ENCODE measurements at places on chromosomes 5 and 9.

GRCh38 chr9:89477384-89477783 lies 20.5 kb downstream of the SEMA4D start:
- DNase-seq, result no peak

- no peak for DNase-seq
Measured at GRCh38 chr5:13143630-13144029, 800.9 kb downstream of the DNAH5 start.

DNA sequence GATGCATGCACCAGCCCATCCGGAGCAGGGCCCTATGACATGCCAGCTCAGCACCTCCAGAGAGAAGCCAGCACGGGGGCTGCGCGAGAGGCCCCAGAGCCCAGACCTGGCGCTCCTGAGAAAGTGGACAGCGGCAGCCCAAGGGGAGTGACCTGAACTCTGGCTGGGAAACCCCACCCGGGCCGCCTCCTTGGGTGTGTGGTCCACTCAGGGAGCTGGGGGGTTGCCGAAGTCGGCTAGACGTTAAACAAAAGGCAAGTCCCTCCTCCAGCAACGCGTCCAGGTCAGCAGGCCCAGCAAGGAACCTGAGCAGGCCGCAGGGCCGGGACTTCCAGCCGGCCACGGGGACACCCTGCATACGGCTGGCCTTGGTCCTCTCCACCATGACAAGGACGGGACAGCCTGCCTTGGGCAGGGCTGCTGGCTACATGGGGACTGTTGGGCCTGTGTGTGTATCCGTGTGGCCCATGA lies 35.7 kb downstream of the NACC2 start:
- DNase-seq, result no peak

GRCh38 chr9:137236238-137236935 lies 4.7 kb upstream of the TUBB4B start:
- DNase-seq, result peak; percentile 40

DNA sequence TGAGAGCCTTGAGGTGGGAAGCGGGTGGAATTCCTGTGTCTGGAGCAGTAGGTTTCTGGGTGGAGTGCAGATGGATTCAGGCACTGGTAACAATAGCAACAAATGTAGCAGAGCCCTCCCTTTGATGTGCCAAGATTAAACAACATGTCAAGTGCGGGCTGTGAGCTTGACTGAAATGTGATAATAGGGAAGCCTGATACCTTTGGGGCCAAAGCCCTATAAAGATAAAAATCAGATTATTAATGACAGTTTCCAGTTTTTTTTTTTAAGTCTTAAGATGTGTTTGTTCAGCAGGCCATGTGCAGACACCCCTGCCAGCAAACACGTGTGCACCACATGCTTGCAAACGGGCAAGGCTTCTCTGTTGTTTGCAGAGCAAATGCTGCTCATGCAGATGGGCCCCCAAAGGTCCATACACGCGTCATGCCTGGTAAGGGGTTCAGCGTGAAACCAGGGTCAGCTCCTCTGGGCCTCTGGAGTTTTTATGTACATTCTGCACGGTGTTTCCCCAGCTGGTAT lies 193.2 kb downstream of the GADD45G start:
- DNase-seq, result no peak

DNA sequence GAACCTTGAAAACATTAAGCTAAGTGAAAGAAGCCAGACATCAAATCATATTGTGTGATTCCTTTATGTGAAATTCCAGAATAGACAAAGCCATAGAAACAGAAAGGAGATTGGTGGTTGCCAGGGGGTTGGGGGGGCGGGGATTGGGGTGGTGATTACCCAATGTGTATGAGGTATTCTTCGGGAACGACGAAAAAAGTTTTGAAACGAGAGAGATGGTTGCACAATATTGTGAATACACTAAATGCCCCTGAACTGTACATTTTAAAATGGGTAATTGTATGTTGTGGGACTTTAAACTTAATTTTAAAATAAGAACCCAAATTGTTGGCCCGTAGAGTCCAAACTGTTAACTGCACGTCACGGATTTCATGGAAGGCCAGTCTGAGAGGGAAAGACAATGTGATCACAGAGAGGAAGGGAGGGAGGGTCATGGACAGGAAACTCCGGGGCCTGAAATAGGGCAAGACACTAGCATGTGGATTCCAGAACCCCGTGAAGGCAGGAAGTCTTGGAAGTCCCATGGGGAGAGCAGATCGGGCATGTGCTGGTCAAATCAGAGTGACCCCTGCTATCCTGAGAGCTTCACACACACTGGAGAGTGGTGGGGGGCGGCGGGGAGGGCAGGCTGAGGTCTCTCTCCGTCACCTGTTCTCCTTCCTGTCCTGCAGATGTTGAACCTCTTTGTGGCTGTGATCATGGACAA lies 218.4 kb downstream of the CACNA1B start:
- DNase-seq, result no peak

DNA sequence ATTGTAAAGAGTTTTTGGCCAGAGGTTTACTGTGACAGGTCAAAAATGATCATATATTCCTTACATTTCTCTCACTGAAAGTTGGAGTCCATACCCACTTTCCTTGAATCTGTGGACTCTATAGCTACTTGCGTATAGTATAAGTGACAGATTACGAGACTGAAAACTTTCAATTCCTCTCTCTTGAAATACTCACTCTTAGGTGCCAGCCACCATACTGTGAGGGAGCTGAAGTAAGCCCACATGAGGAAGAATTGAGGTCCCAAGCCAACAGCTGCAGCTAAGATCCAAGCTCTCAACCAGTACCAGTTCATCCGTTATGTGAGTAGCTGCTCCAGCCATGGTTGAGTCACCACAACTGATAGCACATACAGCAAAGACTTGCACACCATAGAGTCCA lies 128.1 kb upstream of the FAM174A start:
- no peak for DNase-seq

- DNase-seq, result peak; percentile 0
Measured at GRCh38 chr5:174837919-174838902, 113.8 kb downstream of the MSX2 start.

- no peak for DNase-seq
Measured at GRCh38 chr5:74409166-74409706, 231.3 kb downstream of the ENC1 start.

GRCh38 chr5:14706615-14707021 lies 42.1 kb downstream of the OTULIN start:
- peak; percentile 51 for DNase-seq

- DNase-seq, result no peak
Measured at GRCh38 chr5:58857609-58858008, 274.7 kb downstream of the RAB3C start.

- peak; percentile 2 for DNase-seq
Measured at GRCh38 chr5:31531543-31531887, 378 bp downstream of the DROSHA start.

- no peak for DNase-seq
Measured at GRCh38 chr5:36153726-36154125, 1.8 kb downstream of the SKP2 start.

- DNase-seq, result no peak
Measured at GRCh38 chr5:176648474-176649194, 1.4 kb downstream of the TSPAN17 start.

DNA sequence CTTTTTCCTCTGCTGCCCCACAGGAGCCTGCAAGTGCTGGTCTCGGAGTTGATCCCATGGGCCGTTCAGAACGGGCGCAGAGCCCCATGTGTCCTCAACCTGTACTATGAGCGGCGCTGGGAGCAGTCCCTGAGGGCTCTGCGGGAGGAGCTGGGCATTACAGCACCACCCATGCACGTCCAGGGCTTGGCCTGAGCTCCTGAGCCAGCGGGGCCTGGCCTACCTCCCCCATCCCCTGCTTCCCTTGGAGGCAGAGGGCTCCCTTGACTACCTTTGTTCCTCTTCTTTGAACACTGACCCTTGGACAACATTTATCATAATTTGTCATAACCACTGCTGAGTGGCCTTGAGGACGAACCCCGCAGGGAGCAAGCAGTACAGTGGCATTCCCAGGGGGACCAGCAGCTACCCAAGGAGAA lies 6.9 kb upstream of the SLC27A4 start:
- DNase-seq, result no peak
